Fibroblast of the conjunctiva (primary cell): ENCODE measurements at places on chromosomes 7 and 10.

GRCh38 chr7:156496865-156497264, 143.7 kb upstream of the RNF32 start:
- DNase-seq, result no peak

GRCh38 chr7:77293046-77293445, 93.4 kb upstream of the FGL2 start:
- no peak for DNase-seq

DNA sequence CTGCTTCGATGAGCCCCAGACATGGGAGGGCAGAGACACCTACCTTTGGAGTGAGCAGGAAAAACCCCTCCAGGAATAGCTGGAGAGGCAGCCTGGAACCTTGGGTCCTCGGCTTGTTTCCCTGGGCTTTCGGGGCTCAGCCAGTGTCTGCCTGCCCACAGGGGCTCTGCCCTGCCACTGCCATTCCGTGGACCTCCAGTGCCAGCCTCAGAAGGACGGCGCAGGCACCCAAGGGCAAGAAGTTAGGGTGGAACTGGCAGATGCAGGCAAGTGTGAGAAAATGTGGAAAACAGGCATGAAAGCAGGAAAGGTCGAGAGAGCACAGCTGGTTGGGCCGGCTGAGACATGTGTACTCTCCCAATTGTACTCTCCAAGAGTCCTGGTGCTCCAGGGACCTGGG, 281.5 kb downstream of the GRID1 start:
- no peak for DNase-seq

DNA sequence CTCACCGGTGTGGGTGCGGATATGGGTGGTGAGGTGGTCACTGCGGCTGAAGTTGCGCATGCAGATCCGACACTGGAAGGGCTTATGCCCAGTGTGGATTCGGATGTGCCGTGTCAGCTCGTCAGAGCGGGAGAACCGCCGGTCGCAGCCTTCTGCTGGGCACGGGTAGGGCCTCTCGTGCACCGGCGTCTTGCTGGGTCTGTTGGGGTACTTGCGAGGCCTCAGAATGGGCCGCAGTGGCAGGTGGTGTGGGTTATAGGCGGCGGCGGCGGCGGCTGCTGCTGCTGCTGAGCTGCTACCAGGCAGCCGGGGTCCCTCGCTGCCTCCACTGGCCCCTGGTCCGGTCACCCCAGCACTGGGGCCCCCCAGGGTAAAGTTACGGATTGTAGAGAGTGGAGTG, 2.7 kb downstream of the EGR2 start:
- DNase-seq, result no peak

DNA sequence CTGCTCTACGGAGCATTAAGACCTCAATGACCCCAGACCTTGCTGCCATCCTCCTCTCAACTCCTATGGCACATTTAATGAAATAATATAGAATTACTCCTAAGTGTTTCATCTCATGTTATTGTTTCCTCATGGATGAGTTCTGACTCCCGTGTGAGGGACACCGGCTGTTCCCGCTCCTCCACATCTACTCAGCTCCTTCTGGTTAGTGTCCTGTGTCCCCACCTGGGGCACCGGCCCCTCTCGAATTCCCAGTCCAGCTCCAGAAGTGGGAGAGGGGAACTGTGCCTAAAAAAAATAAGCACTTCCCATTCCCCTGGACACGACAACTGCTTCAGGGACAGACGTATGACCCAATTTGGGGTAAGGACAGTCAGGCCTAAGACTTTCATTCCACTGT, 58.3 kb downstream of the PIP4K2A start:
- no peak for DNase-seq

- DNase-seq, result no peak
Observed at GRCh38 chr10:103139803-103140202, 53.3 kb downstream of the NT5C2 start.

DNA sequence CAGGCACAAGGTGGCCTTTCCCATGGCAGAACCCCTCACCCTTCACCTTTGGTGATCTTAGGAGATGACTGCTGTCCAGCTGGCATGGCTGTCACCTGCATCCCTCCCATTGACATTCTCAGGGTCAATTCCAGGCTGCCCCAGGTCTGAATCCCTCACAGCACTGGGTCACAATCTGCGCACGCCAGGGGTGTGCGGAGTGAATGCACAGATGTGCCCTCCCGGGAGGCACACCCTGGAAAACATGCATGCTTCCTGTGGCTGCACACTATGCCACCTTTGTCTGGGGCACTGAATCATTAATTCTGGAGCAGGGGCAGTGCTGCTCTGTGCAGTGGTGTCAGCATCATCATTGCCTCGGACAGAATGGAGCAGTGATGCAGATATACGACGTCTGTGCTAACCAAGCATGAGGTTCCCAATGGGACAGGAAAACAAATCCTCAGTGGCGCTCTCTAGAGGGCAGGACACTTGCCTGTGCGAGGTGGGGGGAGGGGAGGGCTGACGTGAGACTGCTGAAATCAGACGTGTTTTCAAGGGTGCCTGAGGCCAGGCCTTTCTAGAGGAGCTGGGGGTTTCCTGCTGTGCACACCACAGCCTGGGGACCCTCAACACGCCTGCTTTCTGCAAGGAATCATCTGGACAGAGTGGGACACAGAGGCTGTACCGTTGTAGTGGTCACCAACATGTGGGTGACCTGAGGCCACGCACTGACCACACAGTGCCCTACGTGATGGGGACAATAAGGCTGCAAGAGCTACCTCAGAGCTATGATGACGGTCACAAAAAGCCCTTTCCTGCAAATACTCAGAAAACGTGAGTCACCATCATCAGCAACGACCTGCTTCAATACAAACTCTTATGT, 77.9 kb downstream of the HIPK2 start:
- DNase-seq, result no peak

DNA sequence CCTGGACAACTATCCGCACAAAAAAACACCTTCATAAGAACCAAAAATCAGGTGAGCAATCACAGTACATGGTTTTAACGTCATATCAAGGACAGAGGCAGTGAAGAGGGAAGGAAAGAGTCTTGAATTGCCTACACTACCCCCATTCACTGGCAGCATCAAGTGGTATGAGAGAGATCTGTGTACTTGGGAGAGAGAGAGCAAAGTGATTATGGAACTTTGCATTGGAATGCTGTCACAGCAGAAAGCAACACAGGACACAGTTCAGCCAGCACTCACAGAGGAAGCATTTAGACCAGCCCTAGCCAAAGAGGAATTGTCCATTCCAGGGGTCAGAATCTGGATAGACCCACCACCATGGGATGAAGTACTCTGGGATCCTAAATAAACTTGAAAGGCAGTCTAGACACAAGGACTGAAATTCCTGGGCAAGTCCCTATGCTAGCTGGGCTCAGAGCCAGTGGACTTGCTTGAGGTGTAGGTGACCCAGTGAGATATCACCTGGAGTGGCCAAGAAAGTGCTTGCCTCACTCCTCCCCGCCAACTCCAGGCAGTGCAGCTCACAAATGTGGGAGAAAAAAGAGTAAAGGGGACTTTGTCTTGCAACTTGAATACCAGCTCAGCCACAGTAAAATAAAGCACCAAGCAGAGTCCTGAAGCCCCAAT, 30.5 kb upstream of the SFTPD start:
- no peak for DNase-seq

DNA sequence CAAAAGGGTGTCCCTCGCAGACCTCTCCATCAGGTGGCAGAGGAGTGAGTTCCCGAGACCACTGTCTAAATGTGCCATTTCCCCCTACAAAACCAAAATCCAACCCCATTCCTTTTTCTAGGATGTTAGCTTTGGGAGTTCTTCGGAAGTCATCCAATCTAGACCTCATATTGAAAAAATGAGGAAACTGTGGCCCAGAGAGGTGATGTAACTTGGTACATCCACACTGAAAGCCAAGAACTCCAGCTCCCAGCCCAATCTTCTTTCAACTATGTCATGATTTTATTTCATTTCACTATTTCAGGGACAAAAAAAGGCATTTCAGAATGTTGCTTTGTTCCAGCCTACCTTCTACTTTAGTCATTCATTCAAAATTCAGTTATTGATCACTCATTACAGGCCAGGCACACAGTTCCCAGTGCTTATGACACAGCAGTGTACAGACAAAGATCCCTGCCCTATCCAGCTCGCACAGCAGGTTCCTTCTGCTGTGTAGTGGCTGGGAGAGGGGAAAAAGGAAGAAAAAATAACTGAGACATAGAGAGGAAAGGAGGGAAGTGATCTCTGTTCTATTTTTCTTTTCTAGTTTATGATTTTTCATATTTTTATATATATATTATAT, 35.8 kb downstream of the SCRN1 start:
- peak; percentile 37 for DNase-seq

- DNase-seq, result no peak
Observed at GRCh38 chr10:114631666-114632417, 26.2 kb downstream of the ABLIM1 start.

GRCh38 chr7:90723866-90724265, 127.7 kb downstream of the CDK14 start:
- DNase-seq, result no peak

GRCh38 chr7:31069860-31070555, 17.9 kb downstream of the ADCYAP1R1 start:
- no peak for DNase-seq

DNA sequence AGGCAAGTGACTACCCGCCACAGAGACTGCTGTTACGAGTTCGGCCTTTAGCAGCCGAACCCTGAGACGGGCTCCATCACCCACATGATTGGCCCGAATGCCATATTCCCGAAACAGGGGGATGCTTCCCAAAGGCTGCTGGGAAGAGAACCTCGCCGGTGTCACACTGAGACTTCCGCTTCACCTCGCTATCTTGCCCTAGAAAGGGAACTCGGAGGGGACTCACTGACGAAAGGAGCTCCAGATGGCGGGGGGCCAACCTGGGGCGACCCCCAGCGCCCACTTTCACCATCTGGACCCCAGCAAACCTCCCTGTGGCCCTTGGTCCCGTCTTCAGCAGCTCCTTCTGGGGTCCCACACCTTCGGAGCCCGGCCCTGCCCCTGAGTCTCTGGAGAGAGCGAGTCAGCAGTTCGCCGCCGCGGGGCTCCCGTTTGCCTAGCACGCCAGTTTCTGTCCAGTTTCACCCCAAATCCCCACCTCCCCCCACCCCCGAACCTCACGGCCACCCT, 529 bp downstream of the HPS1 start:
- DNase-seq, result peak; percentile 4

DNA sequence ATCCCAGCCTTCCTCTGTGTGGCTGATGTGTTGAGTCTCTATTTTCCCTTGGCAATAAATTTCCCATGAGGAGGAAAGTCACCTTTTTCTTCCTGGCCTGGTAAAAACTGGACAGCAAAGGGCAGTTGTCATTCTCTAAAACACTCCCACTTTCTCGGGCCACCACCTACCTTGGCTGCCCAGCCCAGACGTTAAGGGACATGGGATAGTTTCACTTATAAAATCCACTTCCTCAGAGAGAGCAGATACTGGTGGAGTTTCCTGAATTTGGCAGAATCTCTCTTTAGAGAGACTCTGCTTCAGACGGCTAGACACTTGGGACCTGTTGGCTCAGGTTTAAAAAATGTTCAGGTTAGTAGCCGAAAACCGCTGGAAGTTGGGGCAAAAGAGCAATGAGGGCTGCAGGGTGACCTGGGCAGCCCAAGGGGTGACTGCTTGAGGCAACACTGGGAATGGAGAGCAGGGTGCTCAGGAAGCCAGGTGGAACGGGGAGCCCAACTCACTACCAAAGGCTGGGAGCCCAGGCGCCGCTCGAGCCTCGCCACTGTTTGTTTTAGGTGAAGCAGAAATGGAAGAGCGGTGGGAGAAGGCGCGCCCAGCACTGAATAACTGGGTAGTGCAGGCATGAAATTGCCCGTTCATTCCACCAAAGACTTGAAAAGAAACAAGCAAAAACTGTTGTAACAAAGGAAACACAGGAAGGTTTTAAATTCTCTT, 186.1 kb downstream of the TRIL start:
- DNase-seq, result no peak

GRCh38 chr10:48254750-48255512, 19.6 kb downstream of the FRMPD2 start:
- no peak for DNase-seq

DNA sequence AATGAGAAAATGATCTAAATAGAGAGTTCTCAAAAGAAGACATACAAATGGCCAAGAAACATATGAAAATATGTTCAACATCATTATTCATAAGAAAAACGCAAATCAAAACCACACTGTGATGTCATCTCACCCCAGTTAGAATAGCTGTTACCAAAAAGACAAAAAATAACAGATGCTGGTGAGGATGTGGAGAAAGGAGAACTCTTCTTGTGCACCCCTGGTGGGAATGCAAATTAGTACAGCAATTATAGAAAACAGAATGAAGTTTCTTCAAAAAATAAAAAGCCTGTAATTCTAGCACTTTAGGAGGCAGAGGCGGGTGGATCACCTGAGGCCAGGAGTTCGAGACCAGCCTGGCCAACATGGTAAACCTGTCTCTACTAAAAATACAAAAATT, 199.3 kb downstream of the PARD3 start:
- no peak for DNase-seq

DNA sequence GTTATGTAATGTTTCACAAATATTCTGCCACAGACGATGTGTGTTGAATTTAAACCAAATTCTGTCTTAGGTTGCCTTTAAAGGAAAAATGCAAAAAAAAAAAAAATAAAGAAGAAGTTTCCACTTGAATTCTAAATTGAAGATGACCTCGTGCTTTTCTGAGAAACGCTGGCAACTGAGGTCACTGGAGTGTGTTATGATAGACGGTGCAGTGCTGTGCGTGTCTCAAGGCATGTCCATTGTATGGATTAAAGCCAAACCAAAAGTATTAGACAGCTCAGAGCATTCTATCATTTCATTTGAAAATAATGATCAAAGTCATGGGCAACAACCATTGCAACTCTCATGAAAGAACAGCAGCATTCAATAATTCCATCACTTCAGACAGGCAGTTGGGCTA, 483.9 kb downstream of the GRM8 start:
- DNase-seq, result no peak

DNA sequence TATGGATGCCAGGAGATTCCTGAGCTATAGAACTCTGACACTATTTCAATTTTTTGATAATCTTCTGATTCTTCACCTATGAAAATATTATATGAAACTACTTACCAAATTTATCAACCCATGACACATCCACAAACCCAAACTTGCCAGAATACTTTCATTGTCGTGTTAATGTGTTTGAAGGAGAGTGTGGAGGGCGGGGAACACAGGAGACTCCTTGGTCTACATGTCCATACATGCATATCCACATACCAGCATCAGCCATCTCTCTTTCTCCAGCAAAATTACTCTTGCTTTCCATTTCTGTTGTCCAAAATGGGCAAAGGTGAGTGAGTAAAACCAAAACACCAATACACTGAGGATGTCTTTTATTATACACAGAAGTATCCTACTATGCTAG, 23.5 kb upstream of the BPGM start:
- DNase-seq, result no peak
